ENCODE measurements at places on chromosomes 11 and 22.

DNA sequence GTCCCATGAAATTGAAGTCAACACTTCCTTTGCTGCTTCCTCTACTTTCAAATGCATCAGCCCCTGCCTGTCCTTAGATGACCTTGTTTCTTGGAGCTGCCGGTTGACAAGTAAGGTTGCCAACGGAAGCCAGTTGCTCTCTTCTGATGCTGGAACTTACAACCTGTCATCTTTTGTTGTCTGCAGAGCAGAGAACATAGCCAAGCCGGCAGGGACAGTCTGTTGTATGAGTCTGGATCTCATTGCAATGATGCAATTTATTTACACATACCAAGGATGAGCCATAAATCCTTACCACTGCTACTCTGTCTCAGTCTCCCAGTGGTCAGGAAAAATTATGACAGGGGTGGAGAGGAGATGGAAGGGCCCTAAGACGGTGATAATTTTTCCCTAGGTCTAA, 151.4 kb downstream of the BLID start:
- DNase-seq: no peak

DNA sequence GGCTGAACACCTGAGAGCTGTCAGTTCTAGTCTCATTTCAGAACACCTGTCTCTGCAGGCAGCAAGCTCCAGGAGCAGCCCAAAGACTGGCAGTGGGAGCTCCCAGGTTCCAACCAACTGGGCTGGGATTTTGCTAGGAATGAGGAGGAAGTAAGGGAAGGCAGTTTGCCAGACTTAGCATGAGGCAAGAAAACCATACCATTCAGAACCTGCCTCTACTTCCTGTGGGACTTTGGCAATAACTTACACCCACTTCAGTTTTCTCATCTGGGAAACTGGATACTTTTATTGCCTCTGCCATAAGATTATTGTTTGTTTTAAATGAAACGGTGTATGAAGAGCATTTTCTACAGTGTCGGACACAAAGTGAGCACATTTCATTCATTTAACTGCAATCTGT, 363.7 kb upstream of the ISX start:
- no peak for DNase-seq

- DNase-seq: no peak
These were observed 1123.4 kb upstream of the RAG2 start for GRCh38 chr11:37721485-37721884.

DNA sequence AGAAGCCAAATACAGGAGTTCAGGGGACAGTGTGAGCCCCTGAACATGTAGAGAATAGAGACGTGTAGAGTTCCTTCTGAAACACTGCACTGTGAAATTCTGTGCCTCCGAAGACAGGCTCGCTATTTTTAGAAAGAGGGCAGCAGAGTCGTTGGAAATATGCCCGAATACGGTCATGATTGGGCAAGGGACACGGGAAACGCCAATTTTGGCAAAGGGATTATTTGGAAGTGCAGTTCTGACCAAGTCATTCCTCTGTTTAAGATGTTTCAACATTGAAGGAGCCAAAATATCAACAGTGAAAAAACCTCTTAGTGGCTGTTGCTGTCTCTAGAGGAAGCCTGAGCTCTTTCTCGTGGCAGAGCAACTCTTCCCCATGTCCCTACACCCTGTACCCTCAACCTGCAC, 9.5 kb upstream of the CBX6 start:
- no peak for DNase-seq

- DNase-seq: no peak
These were observed 6.1 kb upstream of the RFPL2 start for GRCh38 chr22:32211011-32211410.

GRCh38 chr11:45501392-45502225, 163.8 kb downstream of the CHST1 start:
- DNase-seq: no peak

DNA sequence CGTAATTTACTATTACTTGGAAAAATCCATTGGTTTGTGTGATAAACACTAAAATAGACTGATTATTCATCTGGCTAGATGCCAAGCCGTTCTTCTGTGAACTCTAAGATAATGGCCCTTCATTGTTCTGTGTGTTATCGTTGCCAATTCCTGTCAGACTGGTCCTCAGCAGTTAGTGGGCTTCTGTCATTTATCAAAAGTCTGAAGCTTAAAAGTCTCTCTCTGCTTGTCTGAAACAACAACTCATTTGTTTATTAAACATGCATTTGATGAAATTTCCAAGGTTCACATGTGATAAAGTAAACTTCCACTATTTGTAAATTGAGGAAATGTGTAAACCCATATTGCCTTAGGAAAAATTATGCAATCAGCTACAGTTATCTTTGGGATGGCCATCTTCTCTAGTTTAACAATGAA, 21.1 kb upstream of the RDX start:
- DNase-seq: no peak

DNA sequence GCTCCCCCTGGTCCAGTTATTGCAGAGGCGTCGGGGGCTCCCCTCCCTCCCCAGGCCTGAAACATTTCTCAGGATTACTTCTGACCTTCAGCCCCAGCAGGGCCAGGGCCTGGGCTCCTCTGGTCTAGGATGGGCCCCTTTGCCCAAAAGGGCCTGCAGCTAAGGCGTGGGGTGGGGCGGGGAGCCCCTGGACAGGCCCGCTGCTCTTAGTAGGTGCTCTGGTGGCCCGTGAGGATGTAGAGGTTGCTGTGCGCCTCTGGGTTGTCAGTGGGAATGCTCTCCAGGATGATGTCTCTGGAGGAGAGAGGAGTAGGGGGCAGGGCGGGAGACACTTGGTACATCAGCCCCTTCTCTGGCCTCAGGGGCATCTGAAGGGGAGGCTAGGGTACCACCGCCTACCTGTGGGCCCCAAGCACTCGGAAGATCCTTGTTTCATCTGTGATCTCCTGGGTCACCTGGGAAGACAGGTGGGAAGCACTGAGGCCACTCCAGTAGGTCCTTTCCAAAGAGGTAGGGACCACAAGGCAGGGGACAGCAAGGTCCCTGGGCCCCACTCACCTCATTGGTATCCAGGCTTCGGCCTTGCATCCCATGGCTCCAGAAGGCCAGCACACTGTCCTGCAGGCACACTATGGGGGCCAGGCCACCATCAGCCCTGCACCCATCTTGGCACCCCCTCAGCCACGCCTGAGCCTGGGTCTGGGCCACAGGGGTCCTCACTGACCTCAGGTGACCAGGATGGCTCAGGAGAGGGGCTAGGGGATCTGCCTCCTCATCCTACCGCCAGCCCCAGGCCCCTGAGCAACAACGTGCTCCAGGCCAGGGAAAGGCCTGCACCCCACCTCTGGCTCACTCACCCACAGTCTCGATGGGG, 11.2 kb upstream of the SF1 start:
- no peak for DNase-seq

DNA sequence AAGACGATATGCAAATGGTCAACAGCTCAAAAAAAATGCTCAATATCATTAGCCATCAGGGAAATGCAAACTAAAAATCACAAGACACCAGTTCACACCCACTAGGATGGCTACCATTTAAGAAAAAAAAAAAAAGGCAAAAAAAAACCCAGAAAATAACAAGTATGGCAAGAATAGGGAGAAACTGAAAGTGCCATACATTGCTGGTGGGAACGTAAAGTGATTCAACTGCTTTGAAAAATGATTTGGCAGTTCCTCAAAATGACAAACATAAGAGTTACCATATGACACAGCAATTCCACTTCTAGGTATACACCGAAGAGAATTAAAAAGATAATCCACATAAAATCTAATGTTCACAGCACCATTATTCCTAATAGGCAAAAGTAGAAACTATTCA, 47.5 kb downstream of the PICALM start:
- DNase-seq: no peak

DNA sequence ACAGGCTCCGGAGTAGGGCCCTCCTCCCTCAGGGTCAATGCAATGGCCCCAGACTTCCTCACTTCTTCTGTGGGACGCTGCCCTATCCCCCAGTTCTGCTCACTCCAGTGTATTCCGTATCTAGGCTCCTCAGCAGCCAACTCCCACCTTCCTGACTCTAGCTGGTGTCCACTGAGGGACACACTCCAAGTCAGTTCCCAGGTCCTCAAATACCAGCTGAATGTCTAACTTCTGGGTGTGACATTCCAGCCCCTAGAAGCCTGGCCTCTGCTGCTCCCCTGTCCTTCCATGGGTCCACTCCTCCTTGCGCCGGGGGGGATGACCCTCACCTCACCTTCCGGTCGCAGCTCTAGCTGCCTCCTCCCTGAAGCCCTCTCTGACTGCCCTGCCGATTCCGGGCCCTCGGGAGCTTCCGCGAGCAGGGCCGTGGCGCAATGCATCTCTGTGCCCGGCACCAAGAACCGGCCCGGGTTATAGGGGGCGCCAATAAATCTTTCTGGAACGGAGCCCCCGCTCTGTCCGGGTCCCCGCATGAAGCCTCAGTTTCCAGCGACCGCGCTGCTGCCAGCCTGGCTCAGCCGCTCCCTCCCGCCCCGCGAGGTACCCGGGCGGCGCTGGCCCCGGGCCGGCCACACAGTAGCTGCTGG, 15.4 kb downstream of the BAD start:
- no peak for DNase-seq

DNA sequence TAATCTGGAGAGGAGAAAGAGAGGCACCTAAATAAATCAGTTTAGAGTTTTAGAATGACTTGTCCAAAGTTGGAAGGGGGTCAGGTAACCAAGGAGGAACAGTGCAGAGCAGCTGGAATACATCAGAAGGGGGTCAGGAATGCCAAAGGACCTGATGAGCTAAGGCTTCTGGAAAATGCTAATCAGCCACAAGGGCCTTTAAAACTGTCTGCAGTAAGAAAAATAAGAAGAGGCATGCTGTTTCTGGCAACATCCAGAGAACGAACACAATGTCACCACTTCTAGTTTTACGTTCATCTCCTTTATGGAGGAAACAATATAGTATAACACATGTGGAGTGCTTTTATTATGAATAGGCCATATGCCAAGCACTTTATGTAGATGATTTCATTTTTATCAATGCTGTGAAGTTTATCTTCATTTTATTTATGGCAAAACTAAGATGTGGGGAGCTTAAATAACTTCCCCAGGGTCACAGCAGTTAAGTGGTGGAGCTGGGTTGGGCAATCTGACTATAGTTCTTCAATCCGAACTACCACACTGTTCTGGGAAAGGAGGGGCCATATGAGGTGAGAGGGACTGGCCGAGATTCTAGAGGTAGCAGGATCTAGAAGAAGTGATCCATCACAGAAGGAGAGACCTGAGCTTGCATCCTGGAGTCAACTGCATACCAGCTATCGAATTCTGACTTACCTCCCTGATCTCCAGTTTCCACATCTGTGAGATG, 22.6 kb downstream of the ACO2 start:
- DNase-seq: no peak

- no peak for DNase-seq
These were observed 180.0 kb downstream of the CTTN start for GRCh38 chr11:70578371-70578770.

DNA sequence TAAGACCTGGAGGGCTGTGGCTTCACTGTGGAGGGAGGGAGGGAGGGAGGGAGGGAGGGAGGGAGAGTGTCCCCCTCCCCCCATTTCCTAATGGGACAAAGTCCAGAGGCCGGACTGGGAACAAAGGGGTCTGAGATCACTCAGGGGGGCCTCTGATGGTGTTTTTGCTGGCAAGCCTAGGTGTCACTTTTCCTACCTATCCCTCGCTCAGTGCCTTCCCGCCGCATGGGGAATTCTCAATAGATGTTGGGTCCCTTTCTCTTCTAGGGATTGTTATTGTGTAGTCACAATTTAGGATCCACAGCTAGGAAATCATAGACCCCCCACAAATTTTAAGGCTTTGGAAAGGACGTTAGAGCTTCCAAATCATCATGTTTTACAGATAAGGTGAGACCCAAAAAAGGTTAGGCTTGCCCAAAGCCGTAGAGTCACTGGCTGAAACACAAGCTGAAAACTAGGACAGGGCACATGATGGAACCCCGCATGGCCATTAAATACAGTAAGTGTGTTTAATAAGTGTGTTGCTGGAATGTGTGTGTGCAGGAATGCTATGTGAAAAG, 4.8 kb upstream of the FTH1 start:
- DNase-seq: no peak

GRCh38 chr11:21520244-21520643, 672.6 kb upstream of the ANO5 start:
- no peak for DNase-seq

- no peak for DNase-seq
These were observed 512 bp upstream of the OR51T1 start for GRCh38 chr11:4881188-4881587.

DNA sequence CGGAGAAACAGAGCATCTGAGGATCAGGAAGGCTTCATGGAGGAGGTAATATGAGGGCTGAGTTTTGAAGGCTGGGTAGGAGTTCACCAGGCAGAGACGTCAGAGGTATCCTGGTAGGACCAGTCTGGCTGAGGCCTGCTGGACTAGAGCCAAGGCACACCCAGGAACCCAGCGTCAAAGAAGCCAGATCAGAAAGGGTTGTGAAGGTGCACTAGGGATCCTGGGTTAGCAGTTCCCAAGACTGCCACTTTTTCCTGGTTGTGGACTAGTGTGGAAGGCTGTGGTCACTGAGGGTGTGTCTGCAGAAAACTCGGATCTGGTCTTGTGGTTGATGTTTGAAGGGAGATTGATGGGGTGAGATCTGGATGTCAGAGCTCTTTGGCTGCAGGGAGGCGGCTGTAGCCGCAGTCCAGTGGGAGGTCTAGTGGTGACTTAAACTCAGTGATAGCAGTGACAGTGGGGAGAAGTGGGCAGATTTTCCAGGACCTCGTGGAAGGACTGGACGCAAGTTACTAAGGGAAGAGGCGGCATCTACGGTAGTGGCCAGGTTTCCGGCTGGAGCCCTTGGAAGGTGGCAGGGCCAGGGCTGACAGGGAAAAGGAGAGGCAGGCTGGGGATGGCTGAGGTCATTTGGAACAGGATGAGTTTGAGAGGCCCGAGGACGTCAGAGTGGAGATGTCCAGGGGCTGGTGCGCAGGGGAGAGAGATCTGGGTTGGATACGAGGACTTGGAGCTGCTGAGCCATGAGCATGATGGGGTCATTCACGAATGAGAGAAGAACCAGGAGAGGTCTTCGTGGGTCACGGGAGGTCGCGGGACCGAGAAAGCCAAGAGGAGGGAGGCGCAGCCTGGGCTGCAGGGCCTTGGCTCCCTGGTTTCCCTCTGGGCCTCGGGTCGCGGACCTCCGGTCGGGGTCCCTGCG, 10.9 kb downstream of the RELA start:
- DNase-seq: no peak

- DNase-seq: no peak
These were observed 11.8 kb downstream of the HIKESHI start for GRCh38 chr11:86313793-86314192.

DNA sequence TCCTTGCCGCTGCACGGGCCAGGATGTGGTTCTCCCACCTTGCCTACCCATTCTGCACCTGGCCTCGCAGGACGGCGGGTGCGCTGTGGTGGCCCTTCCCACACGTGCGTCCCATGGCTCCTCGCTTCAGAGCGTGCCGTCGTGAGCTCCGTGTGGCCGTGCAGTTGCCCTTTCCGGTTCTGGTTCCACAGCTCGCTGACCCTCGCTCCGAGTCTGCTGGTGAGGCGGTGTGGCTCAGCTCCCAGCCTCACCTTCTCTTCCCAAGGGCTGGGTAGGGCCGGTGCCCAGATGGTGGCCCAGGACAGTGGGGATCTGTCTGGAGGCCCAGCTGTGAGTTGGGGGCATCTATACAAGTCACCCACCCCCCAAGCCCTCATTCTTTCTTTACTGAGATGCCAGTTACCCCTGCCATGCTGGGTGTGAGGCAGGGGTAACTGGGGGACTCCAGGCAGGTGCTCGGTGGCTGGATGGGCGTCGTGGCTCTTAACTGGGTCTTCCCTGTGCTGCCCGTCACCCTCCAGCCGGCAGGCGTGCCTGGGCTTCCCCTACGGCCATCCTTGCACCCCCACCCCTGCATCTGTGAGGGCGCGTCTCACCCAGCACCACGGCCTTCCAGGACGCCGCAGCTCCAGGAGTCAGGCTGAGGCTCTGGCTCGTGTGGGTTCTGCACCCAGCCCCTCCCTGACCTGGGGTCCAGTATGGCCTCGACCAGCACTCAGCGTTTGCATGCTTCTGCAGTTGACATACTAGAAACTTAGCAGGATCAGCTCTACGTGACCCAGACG, 395.2 kb downstream of the TBC1D22A start:
- no peak for DNase-seq

All from HS-27A (cell line).